Fibroblast of upper back skin (primary cell): ENCODE measurements at places on chromosomes 13 and 19.

DNA sequence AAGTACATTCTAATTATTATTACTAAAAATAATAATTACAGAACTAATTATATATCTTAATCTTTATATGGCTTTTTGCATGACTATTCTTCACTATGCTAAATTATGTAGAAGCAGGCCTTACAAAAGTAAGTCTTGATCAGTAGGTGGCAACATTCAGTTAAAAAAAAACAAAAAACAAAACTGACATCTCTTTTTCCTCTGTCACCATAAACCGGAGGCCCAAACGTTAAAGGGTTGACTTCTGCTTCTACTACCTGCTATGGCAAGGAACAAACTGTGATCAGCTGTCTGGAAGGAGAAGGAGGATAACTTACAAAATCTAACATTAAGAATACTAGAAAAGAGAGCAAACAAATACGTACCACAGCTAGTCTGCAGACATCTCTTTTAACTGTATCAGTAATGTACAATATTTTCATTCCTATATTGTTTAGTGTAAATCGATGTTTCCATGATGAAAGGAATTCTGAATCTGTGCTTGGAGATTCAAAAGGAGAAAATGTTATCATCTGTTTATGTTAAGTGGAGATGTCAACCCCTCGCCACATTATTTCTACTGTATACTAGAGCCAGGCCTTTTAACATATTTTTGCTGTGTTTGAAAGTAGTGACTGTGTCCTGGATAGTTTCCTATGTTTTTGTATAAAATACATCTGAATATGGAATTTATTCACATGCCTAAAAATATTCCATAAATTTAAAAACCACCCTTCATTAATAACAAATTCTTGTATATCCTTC lies 1525.4 kb downstream of the SLITRK1 start:
- peak; percentile 2 for DNase-seq

DNA sequence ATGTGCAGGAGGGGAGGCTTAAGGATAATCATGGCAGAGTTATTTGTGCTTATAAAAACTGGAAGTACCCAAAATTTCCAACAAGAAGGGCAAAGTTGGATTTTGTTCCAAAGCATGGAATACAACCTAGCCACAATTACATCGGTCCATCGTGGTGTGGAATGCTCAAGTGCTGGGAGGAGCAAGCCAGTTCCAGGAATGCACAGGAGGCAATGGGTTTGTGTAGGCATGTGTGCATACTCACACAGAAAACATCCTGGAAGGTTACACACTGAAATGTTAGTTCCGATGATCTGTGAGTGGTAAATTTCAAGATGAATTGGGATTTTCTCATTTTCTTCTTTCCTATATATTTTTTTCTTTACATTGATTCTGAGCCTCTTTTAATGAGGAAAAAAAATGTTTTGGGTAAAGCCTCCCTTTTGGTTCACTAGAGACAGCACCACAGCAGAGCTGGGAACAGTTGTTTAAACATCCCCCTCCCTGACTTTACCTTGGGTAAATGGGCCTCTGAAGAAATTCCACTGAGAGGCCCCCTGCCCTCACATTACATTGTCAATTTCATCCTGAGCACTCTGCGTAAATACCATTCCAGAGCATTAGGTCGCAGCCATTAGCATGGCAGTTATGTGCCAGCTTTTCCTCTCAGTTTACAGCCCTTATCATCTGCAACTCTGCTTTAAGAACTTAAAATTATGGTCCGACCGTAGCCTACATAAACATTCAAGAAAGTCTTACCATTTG lies 122.0 kb downstream of the UQCRFS1 start:
- DNase-seq = no peak

DNA sequence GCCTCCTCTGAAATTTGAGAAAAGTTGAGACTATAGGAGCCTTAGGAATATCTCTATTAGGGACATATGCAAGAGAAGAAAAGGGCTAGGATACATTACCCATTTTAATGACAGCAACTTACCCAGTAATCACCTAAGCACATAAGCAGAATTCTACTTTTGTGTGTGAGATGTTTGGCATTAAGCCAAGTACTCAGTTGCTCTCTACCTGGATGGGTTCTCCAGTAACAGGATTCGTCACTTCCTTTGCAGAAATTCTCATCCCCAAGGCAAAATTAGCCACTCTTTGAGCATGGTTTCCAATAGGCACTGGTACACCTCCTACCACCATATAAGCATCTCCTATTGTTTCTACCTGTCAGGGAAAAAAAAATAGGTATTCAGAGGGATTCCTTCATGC lies 95.1 kb downstream of the C13orf42 start:
- no peak for DNase-seq

DNA sequence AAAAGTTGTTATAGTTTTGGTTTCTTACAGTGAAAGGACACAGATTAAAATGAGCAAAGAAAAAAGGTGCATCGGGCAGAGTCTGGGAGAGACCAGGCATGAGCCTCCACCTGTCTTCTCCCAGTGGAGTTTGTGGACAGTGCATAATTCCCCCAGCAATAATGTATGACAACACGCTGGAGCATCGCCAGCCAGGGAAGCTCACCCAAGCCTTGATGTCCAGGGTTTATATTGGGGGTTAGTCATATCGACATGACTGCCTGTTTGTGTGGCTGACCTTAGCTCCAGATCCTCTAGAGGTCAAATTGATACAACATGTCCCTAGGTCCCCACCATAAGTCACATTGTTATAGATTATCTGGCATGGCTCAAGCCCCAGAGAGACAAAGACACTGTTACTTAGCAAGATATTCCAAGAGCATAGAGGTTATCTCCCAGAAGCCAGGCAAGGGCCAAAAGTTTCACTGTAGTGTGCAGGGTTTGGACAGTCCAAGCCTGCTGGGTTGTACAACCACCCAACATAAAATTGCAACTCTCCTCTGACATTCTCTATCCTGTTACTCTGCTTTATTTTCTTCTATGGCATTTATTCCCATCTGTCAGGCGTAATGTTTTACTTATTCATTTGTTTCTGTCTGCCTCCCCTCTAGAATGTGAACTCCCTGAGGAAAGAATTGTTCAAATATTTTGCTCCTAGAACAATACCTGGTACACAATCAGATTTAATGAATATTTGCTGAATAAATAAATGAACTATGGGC lies 5.6 kb upstream of the KLK13 start:
- no peak for DNase-seq

DNA sequence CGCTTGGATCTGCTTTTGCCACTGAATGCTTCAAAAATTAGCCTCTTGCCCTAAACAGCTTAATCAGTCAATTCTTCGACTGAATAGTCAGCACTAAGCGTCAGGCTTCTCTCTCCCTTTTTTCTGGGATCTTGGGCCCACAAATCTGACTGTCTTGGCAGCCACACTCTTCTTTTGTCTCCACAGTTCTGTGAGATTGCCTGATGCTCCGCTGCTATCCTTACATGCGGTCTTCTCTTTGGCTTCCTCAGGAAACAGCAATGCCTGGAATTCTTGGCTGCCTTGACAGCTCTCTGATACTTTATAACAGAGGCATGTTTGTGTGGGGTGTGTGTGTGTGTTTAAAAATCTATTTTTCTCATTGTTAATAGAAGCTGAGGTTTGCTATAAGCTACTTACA lies 32.6 kb downstream of the ERCC5 start:
- DNase-seq = peak; percentile 88

GRCh38 chr13:26247011-26247410 lies 6.9 kb upstream of the CDK8 start:
- no peak for DNase-seq

DNA sequence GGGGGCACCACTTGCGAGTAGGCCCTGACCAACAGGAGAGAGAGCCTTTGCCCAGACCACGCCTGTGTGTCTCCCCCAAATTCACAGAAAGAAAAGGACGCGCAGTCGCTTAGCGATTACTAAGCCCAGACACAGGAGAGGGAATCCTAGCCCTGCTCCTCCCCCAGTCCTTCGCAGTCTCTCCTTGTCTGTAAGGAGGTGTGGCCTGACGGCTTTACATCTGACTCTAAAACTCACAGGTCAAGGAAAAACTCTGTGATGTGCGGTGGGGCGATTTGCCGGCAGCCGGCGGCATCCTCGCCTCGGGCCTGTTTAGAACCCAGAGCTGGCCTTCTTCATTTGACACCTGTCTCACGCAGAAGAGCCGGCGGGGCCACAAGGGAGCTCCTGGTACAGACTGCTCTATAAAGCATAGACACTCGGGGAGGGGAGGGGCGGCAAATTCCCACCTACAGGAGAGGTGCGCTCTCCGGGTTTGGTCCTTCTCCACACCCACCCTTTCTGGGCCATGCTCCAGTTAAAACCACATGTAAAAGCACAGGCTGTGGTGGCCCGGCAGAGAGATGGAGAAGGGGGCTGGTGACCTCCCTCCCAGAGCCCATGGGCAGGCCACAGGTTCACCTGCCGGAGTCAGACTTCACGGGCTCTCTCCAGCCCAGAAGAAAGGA lies 17.8 kb downstream of the GPR12 start:
- DNase-seq = no peak

GRCh38 chr19:48705431-48705830 lies 9.7 kb downstream of the FUT2 start:
- peak; percentile 35 for DNase-seq
